ENCODE measurements at places on chromosomes 13 and 19.

- DNase-seq, result no peak
Measured at GRCh38 chr13:102909971-102910370, 64.1 kb downstream of the ERCC5 start.

DNA sequence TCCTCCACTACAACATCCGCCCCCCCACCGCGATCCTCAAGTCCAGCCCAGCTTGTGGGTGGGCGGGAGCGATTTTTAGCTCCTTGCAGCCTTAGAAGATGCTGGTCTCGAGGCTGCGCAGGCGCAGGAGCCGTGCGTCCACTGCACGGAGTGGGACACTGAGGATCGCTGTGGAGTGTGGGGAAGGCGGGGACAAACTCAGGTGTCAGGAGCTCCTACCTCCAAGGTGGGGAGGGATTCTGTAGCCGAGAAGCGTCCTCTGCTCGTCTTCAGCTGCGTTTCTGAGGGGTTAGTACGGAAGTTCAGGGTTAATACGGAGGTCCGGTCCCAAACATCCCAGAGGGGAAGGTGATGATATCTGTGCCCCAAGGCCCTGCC lies at the start of gene RTBDN:
TSS of gene RTBDN (minus strand) at position 14 of the 378 bp plus-strand sequence. CDS start 4,600 bp downstream, outside the sequence.
- DNase-seq, result no peak

GRCh38 chr13:108752276-108752675 lies 122.9 kb downstream of the MYO16 start:
- no peak for DNase-seq

DNA sequence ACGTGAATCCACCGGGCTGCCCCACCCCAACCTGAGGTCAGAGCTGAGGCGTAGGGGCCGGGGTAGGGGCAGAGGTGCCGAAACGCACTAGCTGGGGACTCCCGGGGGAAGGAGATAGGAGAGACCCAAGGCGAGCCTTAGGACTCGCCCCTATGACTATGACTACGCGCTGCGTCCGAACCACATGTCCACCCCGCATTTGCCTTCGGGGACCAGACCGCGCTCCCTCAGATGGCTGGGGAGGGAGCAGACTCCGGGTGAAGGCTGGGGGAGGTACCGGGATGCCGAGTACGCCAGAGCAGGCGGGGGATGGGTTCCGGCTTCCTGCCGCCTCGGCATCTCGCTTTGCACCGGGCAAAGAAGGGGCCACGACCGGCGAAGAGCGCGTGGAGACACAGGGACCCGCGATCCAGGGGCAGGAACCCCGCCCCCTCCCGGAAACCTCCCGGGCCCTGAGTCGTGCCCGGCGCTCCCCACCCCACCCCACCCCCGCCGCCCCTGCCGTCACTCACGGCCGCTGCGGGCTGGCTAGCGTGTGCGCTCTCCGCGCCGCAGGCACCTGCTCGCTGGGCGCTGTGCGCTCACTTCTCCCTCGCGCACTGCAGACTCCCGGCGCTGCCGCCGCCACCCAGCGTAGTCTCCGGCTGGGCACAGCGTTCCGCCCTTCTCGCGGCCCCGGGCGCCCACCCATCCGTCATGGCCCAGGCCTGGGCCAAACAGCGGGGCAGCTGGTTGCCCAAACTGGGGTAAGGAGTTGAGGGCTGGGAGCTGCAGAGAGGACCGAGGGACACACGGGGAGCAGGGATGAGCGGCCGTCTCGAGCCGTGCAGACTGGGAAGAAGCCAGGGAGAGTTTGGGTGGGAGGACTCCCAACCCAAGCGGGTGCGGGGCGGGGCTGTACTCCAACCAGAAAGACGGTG lies 622 bp upstream of the VSTM2B start:
- DNase-seq, result no peak

DNA sequence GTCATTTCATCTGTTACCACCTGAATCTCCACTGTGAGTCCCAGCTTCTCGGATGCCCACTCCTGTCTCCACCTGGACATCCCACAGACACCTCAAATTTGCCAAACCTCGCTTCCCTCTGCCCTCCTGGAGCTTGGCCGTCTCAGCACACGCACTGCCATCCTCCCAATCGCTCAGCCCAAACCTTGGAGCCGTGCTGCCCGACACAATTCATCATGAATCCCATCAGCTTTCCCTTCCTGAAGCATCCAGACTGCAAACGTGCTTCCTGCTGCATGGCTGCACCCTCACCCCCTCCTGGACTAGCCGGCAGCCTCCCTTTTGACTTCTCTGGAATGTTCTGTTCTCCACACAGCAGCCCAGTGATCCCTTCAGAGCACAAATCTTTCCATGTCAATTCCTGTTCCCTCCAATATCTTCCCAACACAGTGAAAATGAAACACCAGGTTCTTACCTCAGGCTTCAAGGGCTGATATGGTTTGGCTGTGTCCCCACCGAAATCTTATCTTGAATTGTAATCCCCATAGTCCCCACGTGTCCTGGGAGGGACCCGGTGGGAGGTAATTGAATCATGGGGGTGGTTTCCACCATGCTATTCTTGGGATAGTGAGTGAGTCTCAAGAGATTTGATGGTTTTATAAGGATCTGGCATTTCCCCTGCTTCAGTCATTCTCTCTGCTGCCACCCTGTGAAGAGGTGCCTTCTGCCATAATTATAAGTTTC lies 1.1 kb upstream of the PROZ start:
- no peak for DNase-seq

DNA sequence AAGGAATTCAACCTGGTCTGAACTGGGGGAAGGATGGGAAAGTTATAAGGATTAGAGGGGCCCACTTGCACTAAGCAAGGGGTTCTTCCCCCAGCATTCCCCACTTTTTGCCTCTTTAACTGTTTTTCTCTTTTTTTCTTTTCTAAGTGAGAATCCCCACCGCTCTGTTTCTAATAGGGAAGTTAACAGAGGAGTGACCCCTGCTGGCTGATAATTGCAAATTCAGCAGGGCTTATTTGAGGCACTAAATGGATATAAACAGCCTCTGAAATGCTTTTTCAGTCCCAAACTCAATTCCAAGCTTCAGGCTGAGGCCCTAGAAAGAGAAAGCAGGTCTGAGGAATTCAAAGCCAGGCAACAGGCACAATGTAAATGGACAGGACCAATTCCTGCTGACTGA lies 38.2 kb upstream of the CEACAM21 start:
- no peak for DNase-seq

DNA sequence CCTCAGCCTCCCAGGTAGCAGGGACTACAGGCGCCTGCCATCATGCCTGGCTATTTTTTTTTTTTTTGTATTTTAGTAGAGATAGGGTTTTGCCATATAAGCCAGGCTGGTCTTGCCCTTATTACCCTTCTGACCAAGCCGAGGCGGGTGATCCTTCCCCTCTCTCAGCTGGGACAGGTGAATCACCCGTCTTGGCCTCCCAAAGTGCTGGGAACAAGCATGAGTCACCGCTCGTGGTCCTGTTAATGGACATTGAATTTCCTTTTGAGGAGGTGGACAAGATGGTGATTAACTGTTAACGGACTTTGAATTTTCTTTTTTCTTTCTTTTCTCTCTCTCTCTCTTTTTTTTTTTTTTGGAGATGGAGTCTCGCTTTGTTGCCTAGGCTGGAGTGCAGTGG lies 10.6 kb downstream of the CD70 start:
- DNase-seq, result no peak

- DNase-seq, result no peak
Measured at GRCh38 chr19:13208672-13209483, 58.7 kb downstream of the IER2 start.

DNA sequence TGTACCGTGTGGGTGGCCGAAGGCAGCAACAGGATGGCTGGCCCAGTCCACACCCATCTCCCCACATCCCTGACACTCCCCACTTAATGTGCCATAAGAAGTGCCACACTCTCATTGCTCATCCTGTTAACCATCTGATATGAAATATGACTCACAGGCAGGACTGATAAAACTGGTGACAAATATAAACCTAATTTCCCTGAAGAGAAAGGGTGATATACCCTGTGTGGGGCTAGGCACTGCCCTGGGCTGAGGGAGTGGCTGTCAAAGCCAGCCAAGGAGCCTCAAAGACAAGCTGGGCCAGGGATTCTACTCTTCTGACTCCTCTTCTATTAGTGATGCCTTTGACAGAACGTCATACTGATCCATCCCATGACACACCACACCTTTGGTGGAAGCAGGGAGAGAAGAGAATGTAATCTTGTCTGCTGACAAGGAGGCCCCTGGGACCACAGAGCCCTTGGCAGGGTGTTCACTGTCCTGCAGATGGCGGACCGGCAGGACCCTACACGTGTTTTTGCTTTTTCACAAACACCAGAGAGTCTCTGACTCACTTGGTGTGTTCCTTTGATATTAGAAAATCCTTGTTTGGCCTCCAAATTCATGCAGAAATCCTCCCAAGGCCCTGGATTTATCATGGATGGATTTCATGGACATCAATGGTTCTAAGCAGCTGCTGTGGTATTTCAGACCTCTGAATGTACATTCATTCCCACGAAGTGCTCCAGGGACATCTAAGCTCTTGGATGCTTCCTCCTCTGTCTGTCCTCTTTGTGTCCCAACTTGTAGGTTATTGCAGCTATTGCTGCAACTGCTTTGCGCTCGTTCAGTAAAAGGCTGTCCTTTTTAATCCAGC lies 98.0 kb upstream of the WASF3 start:
- no peak for DNase-seq

DNA sequence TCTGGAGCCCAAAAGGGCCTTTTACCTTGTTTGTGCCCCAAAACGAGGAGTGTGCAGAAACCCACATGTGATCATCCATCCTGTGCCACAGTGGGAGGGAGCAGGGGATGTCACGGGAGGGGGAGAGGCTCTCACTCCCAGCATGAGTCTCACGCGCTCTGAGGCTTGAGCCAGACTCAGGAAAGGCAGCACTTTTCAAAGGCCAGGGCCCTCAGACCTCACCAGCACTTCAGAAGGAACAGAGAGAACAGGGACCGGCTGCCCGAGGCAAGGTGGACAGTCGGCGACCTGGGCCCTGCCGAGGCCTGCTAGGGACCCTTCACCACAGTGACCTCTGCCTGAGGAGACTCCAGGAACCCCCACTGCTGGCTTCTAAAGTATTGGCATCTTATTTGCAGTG lies 71.7 kb upstream of the WASF3 start:
- DNase-seq, result no peak

DNA sequence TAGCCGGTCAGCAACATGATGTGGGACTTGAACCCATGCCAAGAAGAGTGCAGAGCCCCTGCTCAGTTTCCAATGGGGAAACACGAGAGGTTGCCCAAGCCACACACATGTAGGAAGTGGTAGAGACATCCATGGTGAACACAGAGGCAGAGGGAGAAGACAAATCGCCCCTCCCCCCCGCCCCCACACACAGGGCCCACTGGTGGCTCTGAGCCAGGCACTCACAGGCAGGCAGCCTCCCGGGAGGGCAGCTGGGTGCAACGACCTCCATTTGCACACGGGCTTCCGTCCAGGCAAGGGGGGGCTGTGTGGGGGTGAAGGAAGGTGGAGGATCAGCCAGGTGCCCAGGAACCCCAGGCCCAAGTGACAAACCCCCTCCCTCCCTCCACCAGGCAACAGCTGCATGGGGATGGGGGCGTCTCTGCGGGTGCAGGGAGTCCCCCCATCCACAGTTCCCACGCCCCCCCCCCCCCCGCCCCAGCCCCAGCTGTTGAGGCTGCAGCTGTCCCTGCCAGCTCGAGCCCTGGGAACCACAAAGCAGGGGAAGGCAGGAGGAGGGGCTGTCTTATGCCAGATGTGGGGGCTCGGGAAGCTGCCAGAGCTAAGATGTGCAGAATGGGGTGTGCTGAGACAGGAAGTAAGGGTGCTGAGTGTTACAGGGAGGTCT lies 3.4 kb downstream of the NOTCH3 start:
- DNase-seq, result no peak

GRCh38 chr19:19049406-19049805 lies 14.4 kb upstream of the SLC25A42 start:
- DNase-seq, result no peak

DNA sequence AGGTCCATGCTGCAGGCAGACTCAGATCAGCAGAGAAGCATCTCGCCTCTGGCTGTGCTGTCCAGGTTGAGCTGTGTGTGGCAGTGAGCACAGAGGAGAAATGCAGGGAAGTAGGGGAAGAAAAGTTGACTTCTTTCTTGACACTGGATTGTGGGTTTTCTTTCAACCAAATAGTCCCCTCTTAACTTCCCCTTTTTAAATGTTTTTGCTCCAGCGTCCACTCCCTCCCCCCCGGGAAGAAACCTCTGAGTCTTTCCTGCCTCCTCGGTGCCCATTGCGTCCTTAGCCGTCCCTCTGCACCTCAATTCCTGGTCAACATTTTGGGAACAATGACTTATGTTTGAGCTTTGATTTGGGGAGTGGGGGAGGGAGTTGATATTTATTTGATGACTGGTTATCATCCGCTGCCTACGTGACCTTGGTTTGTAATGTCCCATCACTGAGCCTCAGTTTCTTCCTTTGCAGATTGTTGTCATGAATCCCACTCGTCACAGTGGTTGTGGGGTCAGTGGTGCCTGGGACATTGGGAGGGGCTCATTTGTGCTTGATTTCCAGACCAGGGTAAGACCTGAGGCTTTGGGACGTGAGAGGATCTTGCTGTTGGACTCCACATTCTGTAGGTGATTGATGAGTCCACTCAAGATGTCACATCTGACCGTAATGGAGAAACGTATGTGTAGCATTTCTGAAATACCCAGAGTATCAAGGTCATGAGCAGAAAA lies at the start of gene LILRB2:
TSS of gene LILRB2 (minus strand) at position 104 of the 722 bp plus-strand sequence. CDS start 614 bp downstream, outside the sequence.
- no peak for DNase-seq

- no peak for DNase-seq
Measured at GRCh38 chr13:35387682-35388250, 88.7 kb downstream of the MAB21L1 start.

DNA sequence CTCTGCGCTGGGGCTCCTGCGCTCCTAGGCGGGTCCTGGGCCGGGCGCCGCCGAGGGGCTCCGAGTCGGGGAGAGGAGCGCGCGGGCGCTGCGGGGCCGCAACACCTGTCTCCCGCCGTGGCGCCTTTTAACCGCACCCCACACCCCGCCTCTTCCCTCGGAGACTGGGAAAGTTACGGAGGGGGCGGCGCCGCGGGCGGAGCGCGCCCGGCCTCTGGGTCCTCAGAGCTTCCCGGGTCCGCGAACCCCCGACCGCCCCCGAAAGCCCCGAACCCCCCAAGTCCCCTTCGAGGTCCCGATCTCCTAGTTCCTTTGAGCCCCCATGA lies at the start of gene GJB2:
TSS of gene GJB2 (minus strand) at position 103 of the 326 bp plus-strand sequence. CDS start 3,357 bp downstream, outside the sequence.
- DNase-seq, result no peak
